ENCODE measurements at places on chromosomes 12 and 14.

GRCh38 chr14:72104011-72104613 is 171.9 kb downstream of the RGS6 start:
- no peak for DNase-seq

GRCh38 chr12:98532687-98533304 is 17.4 kb downstream of the TMPO start:
- DNase-seq: no peak

DNA sequence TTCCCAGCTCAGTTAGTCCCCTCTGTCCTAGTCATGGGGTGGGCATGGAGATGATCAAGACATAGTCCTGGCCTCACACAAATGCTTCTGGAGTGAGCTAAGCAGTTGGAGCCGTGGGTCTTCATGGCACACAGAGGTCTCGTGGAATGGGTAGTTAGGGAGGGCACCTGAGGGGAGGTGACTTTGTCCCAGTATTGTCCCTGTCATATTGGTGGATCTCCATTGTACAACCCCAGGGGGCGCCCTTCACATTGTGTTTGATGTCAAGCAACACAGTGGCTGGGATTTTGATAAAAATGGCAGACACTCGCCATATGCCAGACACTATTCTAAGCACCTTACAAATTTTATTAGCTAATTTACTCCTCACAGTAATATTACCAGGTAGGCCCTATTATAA is 175.4 kb upstream of the LHX5 start:
- no peak for DNase-seq

- DNase-seq: no peak
These were observed 4.4 kb downstream of the MLH3 start for GRCh38 chr14:75046899-75047298.

GRCh38 chr14:47606566-47606965 is 68.8 kb downstream of the MDGA2 start:
- DNase-seq: no peak

GRCh38 chr12:8780389-8780788 is 42.0 kb upstream of the A2ML1 start:
- DNase-seq: no peak

DNA sequence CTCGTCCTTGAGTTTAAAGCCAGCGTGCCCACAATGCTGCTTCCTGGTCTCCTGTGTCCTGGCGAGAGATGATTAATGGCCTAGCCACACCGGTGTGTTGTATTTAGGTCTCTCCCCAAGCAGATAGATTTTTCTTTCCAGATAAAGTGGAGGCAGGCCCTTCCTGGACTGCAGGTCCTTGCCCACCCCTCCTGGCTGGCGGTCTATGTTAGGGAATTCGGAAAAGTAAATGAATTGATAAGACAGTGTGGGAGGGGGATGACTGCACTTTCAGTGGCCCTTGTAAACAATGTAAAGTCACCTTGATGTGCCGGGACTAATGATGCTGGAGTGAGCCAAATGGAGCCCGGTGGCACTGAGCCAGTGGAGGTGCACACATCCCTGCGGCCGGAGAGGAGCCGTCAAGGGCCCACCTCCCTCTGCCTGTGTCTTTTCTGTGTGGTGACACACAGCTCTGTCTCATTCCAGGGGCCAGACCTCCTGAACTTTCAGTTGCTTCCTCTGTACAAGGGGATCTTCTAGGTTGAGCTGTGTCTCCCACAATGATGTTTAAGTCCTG is 70.6 kb upstream of the ESRRB start:
- no peak for DNase-seq
